ENCODE measurements at places on chromosomes 3 and 15.

GRCh38 chr15:94306700-94307650, 75.6 kb downstream of the MCTP2 start:
- DNase-seq = no peak
- H3K4me1 ChIP-seq = no peaks in the 10 kb centered on the region
- H3K36me3 ChIP-seq = no peaks in the 10 kb centered on the region
- no peak overlapping the region for H3K27ac ChIP-seq

DNA sequence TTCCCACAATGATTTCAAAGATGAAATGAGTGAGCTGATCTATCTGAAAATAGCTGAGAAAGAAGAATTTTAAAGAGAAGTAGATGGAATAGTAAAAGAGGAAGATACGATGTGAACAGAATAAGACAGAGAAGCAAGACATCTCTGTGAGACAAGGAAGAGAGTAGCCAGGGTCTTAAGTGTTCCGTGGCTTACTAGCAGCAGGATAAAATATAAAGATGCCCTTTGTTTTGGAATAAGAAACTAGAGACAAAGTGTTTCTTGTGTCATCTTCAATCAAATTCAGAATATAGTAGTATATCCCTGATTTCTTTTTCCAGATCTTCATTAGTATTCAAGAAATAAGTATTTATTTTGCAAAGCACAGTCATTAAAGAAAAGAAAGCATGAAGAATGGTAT, 281.0 kb upstream of the NECTIN3 start:
- H3K4me3 ChIP-seq = no peak overlapping the region
- no peaks in the 10 kb centered on the region for H3K27me3 ChIP-seq
- no peaks in the 10 kb centered on the region for H3K36me3 ChIP-seq

GRCh38 chr3:56818156-56818985, 16.6 kb upstream of the ARHGEF3 start:
- no peaks in the 10 kb centered on the region for H3K4me1 ChIP-seq
- no peak for DNase-seq
- H3K4me3 ChIP-seq = no peak overlapping the region
- no peaks in the 10 kb centered on the region for H3K27me3 ChIP-seq
- no peak overlapping the region for H3K27ac ChIP-seq

- no peak for DNase-seq
- no peaks in the 10 kb centered on the region for H3K27me3 ChIP-seq
- no peaks in the 10 kb centered on the region for H3K36me3 ChIP-seq
- no peaks in the 10 kb centered on the region for H3K4me1 ChIP-seq
- no peak overlapping the region for H3K27ac ChIP-seq
- no peak overlapping the region for H3K4me3 ChIP-seq
Observed at GRCh38 chr15:63323798-63324563, 46.6 kb downstream of the APH1B start.

DNA sequence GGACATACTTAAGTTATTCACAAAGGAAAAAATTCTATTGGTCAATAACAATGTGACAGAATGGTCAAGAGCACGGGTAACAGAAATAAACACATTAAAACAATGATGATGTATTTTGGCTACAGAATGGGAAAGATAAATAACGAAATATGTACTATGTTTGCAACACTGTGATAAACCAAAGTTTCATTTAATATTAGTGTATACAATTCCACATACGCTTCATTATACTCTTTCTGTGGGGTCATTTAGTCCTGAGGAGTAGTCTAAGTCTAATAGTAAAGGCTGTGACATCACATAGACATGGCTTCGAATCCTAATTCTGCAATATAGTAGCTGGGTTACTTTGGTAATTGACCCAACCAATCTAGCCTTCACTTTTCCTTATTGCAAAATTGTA, 408.3 kb downstream of the MCTP2 start:
- H3K27ac ChIP-seq = no peak overlapping the region
- H3K27me3 ChIP-seq = no peaks in the 10 kb centered on the region

GRCh38 chr3:178807694-178808093, 263.9 kb downstream of the ZMAT3 start:
- no peak overlapping the region for H3K27ac ChIP-seq
- DNase-seq = no peak
- no peaks in the 10 kb centered on the region for H3K36me3 ChIP-seq

GRCh38 chr15:29854413-29854812, 32.1 kb upstream of the TJP1 start:
- no peaks in the 10 kb centered on the region for H3K27me3 ChIP-seq
- H3K36me3 ChIP-seq = no peaks in the 10 kb centered on the region
- no peak for DNase-seq

DNA sequence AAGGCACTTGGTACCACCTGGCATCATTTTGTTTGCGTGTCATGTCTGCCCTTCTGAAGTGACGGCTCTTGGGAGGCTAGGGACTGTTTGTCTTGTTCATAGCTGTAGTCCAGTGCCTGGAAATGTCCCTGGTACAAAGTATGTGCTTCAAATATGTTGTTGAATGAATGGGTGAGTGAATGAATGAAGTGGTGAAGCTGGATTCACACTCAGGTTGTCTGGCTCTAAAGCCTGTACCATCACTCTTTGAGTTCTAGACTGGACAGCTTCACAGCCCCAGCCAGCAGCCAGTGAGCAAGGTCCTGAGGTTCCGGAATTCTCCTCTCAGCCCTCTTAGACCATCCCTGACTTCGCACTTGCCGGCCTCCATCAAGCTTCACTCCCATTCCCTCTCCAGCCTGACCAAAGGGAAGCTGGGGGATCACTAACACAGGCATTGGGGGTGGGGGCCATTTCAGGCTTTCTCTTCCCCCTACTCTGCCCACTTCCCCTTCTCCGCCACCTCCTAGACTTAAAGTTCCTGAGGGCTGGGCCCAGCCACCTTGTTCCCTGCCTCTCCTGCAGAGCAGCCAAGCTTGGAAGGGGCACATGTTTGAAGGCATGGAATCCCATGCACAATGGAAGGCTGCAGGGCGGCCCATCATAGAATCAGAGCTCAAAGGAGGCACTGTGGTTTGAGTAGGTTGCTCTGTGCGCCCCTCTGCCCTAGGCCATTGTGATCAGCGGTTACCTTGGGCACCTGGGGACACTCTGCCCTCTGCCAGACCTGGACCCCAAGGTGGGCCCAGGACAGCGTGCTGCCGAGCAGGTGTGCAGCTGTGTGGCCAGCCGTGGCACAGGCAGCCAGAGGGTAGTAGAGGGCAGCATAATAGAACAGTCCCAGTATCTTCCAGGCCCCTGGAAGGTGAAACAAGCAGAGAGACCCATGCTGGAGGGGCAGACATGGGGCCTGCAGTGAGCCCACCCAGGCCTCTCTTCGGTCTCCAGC, 7.7 kb downstream of the STRA6 start:
- no peaks in the 10 kb centered on the region for H3K27me3 ChIP-seq
- no peak overlapping the region for H3K4me3 ChIP-seq
- H3K27ac ChIP-seq = no peak overlapping the region
- no peaks in the 10 kb centered on the region for H3K4me1 ChIP-seq
- no peaks in the 10 kb centered on the region for H3K36me3 ChIP-seq

GRCh38 chr3:74288761-74289160, 325.7 kb downstream of the CNTN3 start:
- H3K27ac ChIP-seq = no peak overlapping the region
- no peaks in the 10 kb centered on the region for H3K4me1 ChIP-seq
- DNase-seq = no peak
- no peak overlapping the region for H3K4me3 ChIP-seq
- H3K36me3 ChIP-seq = no peaks in the 10 kb centered on the region
- H3K27me3 ChIP-seq = no peaks in the 10 kb centered on the region

DNA sequence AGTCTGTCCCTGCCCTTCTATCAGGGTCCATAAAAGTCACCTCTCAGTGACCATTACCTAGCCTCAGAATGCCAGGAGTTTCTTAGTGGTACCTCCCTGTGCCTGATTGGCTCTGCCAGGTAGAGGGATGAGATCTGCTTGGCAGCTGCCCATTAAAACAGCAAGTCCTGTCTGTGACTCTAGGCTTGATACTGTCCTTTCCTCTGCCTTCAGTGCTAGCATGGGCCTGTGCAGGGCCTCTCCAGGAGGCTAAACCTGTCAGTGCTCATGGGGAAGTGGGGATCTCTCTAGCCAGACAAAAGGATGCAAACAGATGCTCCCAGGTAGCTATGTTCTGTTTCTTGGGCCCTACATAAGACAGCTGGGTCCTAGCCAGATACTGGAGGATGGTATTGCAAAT, 10.0 kb upstream of the MANF start:
- no peaks in the 10 kb centered on the region for H3K36me3 ChIP-seq
- no peak for DNase-seq
- no peaks in the 10 kb centered on the region for H3K27me3 ChIP-seq
- no peak overlapping the region for H3K4me3 ChIP-seq
- no peaks in the 10 kb centered on the region for H3K4me1 ChIP-seq

DNA sequence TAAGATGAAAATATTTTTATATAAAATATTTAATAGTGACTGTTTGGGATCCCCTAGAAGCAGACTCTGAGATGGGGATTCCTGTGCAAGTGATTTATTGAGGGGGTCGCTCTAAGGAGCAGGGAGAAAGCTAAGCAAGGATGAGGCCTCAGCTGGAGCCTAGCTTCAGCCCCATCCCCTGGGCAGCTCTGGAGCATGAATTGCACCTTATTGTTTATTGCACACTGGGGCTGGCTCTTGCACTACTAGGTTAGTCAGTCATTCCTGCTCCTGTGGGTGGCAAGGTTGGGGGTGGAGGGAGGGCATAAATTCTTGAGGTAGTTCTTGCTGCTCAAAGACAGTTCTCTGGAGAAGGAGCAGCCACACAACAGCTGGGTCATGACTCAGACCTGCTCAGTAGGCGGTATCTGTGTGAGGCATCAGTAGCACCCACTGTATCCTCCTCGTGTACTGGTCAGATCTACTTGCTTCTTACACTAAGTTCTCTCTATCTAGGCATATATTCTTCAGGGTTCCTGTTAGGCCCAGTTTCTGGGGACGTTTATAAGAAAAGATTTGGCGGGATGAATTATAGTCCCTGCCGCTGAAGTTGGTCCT, 27.2 kb upstream of the TNFSF10 start:
- H3K27me3 ChIP-seq = no peaks in the 10 kb centered on the region
- DNase-seq = no peak
- H3K36me3 ChIP-seq = no peaks in the 10 kb centered on the region
- no peak overlapping the region for H3K27ac ChIP-seq
- no peak overlapping the region for H3K4me3 ChIP-seq
- H3K4me1 ChIP-seq = no peaks in the 10 kb centered on the region
